Fibroblast of skin of scalp (primary cell): ENCODE measurements at places on chromosomes 6 and 20.

DNA sequence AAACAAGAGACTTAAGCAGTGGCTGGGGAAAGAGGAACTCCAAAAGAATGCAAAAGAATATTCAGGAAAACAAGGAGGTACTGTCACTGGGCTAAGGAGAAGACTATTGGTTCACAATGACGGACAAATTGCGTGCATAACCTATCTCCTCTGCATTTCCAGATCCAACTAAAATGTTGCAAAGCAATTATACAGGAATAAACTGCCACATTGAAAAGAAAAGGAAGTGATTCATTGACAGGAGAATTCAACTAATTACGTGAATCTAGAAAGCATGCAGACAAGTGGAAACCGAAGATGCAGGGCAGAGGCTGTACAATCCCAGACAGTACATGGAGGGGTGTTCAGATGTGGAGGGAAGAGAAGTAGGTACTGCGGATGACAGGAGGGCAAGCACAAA lies 152.8 kb upstream of the RIPOR2 start:
- DNase-seq = peak; percentile 11

DNA sequence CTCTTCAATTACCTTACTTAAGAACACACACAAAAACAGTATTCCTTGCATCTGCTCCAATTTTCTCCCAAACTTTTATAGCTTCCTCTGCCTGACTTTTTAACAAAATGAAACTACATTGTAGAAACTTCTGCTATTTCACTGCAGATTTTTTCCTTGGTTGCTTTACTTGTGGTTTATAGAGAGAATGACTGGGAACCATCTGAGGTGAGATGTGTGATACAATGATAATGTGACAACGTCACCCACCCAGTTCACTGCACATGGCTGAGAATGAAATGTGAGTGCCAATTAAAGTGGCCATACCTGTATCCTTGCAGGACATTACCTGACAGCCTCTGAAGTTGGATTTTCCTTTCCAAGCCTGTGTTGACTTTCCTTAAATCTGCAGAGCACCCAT lies 258.4 kb downstream of the CD83 start:
- no peak for DNase-seq

DNA sequence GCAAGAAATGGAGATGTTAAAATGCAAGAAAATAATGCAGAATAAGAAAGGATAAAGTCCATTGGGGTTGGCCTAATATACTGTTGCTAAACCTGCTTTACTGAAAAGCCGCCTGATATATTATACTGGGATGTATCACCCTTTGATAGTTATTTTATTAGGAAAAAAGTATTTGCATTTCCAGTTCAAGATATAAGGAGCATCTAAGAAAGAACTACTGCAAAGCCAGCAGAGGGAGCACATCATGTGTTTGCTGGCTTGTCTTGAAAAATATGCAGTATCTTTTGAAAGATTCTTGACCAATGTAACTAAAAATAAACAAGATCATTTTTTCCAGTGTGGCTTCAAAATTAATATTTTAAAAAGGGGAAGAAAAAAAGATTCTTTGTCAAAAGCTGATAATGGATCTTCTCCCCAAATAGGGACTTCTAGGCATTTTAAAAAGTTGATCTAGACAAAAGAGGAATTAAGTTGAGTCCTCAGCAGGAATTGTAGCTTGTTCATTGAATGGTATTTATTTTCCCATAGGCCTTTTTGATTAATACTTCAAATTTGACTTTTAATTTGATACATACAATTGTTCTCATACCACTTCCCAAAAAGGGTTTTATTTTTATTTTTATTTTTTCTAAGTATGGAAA lies 214.9 kb downstream of the ZFAND3 start:
- peak; percentile 61 for DNase-seq

DNA sequence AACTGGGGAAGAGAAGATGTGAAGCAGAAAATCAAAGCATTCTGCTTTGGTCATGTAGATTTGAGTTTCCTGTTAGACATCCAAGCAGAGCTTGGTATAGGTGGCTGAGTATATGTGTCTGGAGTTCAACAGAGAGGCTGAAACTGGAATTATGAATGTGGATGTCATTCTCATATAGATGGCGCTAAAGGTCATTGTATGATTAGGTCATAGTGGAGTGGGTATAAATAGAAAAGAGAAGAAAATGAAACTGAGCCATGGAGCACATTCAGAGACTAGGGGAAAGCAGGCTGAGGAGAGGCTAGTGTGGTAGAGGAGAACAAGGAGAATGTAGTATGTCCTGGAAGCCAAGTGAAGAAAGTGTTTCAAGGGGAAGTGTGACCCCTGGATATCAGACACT lies 295.6 kb upstream of the PLN start:
- no peak for DNase-seq

- no peak for DNase-seq
These were observed 243.9 kb downstream of the LY86 start for GRCh38 chr6:6832439-6832838.

DNA sequence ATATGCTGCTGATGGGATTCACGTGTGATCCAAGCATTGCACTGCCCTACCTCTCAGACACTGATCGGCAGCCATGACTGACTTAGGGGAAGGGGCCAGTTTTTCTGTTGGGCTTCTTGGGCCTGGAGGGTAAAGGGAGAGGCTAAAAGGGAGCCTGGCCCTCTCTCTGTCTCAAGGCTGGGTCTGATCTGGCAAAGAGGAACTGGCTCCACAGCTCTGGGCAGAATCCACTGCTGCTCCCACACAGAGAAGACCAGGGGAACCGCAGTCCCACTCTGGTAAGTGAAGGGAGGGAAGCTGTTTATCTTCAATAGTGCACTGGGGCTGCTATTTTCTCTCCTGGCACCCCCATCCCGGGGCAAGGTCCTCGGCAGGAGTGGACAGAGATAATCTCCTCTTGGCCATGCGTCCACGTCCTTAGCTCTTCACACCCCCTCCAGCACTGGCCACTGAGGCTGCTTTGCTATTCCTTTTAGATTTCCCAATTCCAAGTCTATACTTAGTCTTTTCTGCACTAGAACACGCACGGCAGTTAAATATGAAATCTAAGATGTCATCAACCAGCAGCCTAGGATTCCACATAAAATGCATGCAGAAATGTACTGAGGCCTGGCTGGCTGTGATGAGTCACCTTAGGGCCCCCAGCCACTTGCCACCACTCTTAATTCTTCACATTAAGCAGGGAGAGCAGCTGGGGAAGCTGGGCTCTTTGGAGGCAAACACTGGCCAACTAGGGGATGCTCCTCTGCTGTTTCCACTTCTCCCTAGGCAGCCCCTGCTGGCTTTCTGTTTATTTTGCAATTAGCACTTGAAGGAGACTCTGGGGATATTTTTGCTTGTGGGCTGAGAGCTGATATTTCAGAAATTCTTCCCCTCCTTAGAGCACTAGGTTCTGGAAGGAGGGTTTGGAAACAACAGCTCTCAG lies 87.8 kb upstream of the ARMC2 start:
- peak; percentile 79 for DNase-seq

DNA sequence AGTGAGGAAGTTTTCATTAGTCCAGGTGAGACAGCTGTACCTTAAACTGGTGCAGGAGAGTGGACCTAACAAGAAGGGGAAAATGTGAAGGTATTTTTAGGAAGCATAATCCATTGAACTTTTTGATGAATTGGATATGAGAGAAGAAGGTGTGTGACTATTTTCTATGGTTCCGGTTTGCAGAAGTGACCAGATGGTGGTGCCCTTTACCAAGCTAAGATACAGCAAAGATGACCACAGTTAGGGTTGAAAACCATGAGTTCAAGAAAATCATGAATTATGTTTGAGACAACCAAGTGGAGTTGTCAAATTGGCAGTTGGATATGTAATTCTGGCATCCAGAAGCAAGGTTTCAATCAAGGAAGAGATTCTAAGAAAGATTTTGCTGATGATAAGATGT lies 61.9 kb upstream of the NRSN1 start:
- DNase-seq = no peak

DNA sequence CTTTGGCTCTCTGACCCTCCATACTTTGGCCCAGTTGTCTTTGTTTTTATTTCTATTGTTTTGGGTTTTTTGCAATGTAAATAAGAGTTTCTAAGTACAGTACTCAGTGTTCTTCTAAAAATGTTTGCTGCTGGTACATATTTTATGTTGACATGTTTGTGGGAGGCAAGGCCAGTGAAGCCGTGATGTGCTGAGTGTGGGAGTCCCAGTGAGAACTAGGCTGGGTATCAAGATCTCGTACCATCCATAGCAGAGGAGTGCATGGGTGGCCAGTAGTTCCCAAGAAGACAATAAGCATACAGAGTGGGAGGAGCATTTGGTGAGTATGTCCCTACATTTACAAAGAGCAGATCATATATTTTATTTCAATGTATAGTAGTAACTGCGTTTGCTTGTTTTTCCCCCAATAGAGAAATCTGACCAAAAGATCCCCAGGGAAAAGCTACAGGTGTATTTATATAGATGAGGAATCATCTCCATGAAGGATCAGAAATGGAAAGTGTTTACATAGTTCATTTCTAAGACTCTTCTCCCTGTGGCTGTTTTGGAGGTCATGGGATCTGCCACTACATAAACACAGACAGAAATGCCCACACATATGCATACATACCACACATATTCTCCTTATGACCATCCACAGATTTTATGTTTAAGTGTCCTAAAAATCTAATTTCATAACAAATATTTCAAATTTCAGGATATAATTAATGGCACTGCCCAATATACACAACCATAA lies 285.9 kb downstream of the ALDH8A1 start:
- peak; percentile 72 for DNase-seq

DNA sequence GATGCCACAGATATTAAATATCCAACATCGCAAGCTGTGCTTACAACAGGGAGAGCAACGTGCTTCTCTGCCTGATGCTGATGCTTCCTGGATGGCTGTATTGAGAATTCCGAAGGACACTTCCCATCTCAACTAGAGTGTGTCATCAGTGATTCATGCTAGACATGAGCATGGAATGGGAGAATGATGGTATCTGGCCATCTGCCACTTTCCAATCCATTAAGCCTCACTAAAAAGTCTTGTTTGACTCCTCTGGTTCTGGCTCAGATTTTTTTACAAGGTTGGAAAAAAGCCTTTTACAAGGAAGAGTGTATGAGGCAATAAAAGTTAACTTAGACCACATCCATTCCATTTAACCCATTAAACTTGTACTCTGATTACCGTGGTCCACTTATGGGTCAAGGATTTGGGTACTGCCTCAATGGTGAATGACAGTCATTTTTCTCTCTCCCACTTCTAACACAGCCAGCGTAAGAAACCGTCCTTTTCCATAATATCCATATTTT lies 265.3 kb downstream of the UST start:
- peak; percentile 99 for DNase-seq

DNA sequence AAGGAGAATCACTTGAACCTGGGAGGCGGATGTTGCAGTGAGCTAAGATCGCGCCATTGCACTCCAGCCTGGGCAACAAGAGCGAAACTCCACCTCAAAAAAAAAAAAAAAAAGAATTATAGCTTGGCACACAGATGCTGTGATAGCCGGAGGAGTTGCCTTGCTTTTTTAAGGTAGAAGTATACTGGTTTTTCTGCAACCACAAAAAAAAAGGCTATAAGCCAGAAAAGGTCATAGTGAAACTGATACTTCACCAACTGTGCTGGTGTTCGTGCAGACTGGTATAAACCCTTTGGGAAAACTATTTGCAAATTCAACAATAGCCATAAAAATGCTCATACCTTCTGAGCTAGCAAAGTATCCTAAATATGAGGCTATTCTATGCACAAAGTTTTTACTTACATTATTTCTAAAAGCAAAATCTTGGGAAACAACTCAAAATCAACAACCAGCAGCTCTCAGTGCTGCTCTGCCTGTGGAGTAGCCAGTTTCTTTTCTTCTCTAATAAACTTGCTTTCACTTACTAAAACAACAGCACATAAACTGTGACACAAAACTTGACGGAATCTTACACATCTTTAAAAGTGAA lies 44.0 kb downstream of the B4GALT5 start:
- no peak for DNase-seq

DNA sequence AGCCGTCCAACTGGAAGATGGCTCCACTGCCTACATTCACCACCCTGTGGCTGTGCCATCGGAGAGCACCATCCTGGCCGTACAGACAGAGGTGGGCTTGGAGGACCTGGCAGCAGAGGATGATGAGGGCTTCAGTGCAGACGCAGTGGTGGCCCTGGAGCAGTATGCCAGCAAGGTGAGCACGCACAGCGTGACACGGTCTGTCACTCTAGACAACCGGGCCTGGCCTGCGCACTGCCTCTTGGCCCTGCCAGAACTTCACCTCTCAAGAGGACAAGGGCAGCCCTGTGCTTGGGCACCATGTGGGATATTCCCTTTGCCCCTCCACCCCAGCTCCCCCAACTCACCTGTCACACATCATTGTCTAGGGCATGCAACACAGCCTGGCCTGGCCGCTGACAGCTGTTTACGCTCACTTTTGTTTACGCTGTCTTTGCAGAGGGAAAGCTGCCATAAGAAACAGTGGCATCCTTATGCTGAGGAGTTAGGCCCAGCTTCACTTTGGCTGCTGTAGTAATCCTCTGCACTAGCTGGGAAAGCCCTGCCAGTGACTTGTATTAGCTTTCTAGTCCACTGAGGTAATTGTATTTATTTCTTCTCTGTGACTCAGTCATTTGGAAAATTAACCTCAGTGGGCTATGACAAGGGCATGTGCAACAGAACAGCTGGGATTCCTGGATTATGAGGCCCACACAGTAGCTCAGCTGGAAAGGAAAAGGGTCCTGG lies 9.8 kb upstream of the DEF6 start:
- no peak for DNase-seq

DNA sequence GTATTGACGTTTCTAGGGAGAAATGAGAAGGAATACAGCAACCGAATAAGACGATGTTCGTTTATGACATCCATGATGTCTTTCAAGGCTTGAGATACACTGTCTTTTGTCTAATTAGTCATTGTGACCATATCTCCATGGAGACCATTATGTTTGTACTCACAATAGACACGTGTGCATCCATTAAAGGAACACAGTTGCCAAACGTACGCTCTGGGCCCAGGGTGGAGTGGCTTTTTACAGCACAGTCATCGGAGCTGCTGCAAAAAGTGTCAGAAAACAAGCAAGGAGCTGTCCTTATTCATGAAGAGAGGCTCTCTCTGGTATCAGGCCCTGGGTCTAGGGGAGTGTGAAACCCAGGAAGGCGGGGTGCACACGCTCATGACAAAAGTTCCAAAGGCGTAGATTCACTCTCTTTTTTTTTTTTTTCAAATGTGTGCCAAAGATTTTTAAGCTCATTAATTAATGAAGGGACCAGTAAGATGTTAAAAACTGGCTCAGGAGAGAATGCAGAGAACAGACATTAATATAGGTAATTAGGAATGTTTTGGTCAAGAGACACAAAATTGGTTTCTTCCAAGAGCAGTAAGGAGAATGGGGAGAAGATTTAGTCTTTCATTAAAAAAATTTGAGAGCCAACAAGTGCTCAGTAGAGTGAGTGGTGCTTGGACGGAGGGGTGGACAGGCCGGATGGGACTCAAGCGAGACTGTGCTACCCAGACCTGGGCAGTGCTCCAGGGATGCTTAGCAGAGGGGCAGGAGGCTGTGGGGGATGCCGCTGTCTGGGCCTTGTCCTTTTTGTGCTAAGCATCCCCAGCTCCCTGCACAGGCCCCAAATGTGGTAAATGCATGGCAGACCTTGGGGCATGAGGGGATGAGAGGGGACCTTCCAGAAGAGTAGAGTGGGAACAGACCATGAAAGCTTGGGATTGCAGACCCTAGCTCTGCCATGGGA lies 34.9 kb upstream of the GTSF1L start:
- DNase-seq = no peak

- no peak for DNase-seq
These were observed 52.5 kb downstream of the HIVEP1 start for GRCh38 chr6:12064538-12065071.
